ENCODE measurements at places on chromosomes 5 and 9.
A peak's percentile ranks its signal among the peaks of the same experiment; 100 is the strongest.

- no peak for DNase-seq
Observed at GRCh38 chr5:145210020-145210419, 625.1 kb downstream of the PRELID2 start.

GRCh38 chr9:127130235-127130634, 7.8 kb upstream of the ANGPTL2 start:
- DNase-seq = no peak

- no peak for DNase-seq
Observed at GRCh38 chr5:150663936-150664335, 2.9 kb downstream of the MYOZ3 start.

- no peak for DNase-seq
Observed at GRCh38 chr5:72467461-72467860, 39.7 kb downstream of the ZNF366 start.

- DNase-seq = no peak
Observed at GRCh38 chr5:170151097-170151831, 45.6 kb downstream of the FOXI1 start.

DNA sequence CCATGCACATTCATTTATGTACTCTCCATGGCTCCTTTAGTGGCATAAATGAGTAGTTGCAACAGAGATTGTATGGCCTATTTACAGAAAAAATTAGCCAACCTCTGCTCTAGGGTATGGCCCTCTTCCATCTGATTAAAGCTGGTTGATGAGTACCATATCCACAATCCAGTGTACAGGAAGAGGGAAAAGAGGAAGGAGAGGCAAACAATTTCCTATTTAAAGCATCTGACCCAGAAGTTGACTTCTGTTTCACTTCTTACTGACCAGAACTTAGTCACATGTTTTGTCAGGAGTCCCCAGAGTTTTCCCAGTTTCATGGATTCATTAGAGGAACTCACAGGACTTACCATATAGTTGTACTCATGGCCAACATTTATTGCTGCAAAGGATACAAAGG, 68.6 kb upstream of the STARD4 start:
- no peak for DNase-seq

GRCh38 chr5:40260361-40260760, 419.4 kb upstream of the PTGER4 start:
- no peak for DNase-seq

DNA sequence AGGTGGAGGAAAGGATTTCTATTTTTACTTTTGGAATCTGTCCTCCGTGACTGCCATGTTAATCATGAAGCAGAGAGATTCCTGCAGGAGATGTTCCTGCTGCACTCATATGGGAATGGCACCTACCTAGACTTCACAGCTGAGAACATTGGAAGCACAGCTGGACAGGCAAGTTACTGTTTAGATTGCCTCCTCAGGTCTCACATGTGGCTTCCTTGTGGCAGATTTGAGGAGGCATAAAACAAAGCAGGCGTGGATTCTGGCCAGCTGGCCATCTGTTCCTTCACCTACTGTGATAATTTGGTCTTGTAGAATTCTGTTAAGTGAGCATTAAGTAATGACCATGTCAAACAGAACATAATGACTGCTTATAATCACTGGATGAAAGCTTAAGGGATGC, 193.4 kb downstream of the EDIL3 start:
- DNase-seq = no peak

- no peak for DNase-seq
Observed at GRCh38 chr5:122498163-122498562, 186.1 kb downstream of the SNCAIP start.

DNA sequence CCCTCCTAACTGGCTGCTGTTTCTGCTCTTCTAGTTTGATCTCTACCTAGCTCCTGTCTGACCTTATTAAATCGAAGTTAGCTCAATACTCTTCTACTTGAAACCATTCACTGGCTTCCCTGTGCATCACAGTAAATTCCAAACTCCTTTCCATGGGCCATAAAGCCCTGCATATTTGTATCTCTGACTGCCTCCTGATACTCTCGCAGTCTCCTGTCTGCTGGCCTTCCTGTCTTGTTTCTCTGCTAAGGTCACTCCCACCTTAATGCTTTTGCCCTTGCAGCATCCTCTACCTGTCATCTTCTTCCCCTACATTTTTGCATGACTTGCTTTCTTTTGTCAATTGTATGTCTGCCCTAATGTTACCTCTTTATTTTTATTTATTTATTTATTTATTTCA, 44.8 kb downstream of the SNCAIP start:
- DNase-seq = no peak

GRCh38 chr5:130720355-130720754, 444.7 kb downstream of the HINT1 start:
- DNase-seq = peak; percentile 8

DNA sequence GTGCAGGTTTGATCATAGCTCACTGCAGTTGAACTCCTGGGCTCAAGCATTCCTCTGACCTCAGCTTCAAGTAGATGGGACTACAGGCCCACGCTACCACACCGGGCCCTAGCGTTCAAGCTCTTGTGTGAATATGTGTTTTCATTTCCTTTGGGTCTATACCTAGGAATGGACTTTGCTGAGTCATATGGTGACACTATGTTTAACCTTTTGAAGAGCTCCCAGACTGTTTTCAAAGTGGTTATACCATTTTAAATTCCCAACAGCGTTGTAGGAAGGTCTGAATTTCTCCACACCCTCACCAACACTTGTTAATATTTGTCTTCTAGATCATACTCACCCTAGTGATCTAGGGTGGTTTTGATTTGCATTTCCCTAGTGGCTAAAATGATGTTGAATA, 33.5 kb downstream of the FAF2 start:
- DNase-seq = no peak
